Bone marrow (tissue), 2 donors: ENCODE measurements at places on chromosomes 12 and 14.

- no peak for DNase-seq
These were observed 24.3 kb downstream of the TSPAN9 start for GRCh38 chr12:3101309-3102024.

GRCh38 chr12:70186436-70186835 lies 56.8 kb upstream of the CNOT2 start:
- no peak for DNase-seq

DNA sequence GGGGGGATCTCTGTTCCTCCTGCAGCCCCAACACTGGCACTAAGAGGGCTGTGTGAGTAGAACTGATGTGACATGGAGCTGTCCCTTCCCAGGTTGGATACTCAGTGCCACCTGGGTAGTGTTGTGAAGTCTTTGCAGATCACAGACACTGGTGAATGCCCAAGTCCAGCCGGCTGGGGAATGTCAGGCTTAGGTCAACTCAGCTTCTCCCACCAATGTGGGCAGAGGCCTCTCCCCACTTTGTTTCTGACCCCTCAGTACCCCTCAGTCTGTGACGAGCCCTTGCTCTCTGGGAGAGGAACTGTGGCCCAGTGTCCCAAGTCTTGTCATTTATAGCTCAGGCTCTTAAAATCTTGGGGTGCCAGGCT lies 11.3 kb downstream of the SLC25A29 start:
- DNase-seq: no peak

GRCh38 chr12:76860256-76860655 lies 18.6 kb downstream of the CSRP2 start:
- no peak for DNase-seq

GRCh38 chr12:131865180-131865875 lies 29.1 kb upstream of the ULK1 start:
- DNase-seq: no peak

DNA sequence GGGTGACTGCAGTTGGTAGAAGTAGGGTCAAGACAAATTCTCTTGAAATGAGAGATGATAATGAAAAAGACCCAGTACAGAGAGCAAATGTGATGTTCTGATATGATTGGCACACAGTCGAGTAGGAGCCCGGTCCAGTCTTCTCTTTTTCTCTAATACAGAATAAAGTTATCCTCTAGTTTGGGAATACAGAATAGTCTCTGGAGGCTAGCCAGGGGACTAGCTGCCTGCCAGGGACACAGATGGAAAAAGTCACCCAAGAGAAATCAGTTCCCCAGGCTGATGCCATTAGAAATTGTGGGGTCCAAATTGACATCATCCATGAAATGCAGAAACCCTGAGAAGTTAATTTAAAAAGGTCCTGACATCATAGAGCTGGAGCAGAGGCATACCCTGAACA lies 177.2 kb upstream of the NEDD1 start:
- no peak for DNase-seq

DNA sequence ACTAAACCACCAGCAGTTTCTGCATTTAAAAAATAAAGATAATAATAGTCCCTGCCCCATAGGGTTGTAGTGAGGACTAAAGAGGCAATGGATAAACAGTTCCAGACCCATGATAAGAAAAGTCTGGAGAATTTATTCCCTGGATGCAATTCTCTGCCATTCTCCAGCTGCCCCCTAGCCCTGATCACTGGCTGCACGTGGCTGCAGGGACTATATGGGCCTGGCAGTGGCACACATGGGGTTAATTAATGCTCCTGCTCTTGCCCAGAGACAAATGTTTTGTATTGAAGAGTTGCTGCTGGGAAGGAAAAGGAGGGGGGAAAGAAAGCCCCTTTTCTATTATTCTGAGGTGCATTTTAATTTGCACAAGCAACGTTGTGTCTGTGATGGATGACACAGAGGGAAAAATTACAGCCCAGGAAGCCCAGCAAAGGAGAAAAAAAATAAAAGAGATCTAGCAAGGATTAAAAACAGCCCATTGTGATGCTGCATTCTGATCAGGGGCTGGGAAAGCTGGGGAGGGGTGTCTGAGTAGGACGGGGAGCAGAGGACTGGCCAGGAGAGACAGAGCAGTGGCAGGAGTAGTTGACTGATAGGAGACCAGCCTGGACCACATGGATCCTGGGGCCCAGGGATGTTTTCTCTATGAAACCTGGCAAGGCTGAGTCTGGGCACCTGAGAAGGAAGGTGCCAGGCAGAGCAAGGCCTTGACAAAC lies 149.3 kb downstream of the ESRRB start:
- DNase-seq: no peak

GRCh38 chr12:114628199-114628598 lies 55.8 kb downstream of the TBX3 start:
- no peak for DNase-seq

GRCh38 chr14:98956181-98956580 lies 315.8 kb downstream of the BCL11B start:
- DNase-seq: no peak

- no peak for DNase-seq
These were observed at the start of gene PAWR for GRCh38 chr12:79690638-79691510. TSS of gene PAWR (minus strand) at chr12:79690964. CDS start at chr12:79690244, 720 bp downstream.

GRCh38 chr14:69713209-69713781 lies 53.6 kb upstream of the SRSF5 start:
- no peak for DNase-seq

DNA sequence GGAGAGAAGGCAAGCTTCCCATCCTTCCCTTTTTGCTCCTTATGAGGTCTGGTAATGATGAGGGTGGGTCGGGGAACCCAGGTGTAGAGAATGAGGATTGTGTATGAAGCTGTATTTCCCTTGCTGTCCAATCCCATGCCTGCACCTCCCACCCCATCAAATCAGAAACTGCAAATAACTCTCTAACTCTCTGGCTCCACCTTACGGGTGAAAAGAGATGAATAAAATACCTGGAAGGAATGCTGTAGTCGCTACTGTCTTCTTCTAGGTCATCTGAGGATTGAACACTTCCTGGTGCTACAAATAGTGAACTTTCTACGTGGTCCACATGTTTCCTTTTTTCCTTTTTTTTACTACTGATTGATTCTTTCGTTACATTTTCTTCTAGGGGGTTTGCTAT lies 38.9 kb upstream of the DICER1 start:
- DNase-seq: no peak

- peak; percentile 15 for DNase-seq
These were observed 1.1 kb downstream of the RHNO1 start for GRCh38 chr12:2877953-2878732.

GRCh38 chr14:66746316-66747006 lies 238.5 kb downstream of the GPHN start:
- DNase-seq: no peak

DNA sequence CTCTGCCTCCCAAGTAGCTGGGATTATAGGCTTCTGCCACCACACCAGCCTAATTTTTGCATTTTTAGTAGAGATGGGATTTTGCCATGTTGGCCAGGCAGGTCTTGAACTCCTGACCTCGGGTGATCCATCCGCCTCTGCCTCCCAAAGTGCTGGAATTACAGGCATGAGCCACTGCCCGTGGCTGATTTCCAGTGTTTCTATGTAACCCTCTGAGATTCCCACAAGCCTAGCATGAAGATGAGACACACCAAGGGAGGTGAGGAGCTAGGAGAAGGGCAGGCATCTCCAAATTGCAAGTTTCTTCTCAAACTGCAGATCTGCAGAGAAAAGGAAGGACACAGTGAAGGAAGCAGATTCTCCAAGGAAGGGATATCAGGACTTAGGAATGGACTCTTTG lies 125.0 kb downstream of the CACNA1C start:
- DNase-seq: no peak
